ENCODE measurements at places on chromosomes 7 and 10. TPM values are rescaled to one million over a fixed set of nuclear protein-coding genes. Genes with fewer than 3 reads are reported as not detected.

NPC1L1 gene
- not detected for total RNA-seq

RNF32 gene
- total RNA-seq = 0.62 TPM

UCN3 gene
- not detected for total RNA-seq

HYAL4 gene
- not detected for total RNA-seq

CALD1 gene
- total RNA-seq = 1.1 TPM

STEAP1B gene
- total RNA-seq = not detected

NKX2-3 gene
- total RNA-seq = not detected

Measured in activated naive CD8-positive, alpha-beta T cell treated with anti-CD3 and anti-CD28 coated beads for 36 hours (primary cell).